ENCODE measurements at places on chromosomes 2 and 18.

DNA sequence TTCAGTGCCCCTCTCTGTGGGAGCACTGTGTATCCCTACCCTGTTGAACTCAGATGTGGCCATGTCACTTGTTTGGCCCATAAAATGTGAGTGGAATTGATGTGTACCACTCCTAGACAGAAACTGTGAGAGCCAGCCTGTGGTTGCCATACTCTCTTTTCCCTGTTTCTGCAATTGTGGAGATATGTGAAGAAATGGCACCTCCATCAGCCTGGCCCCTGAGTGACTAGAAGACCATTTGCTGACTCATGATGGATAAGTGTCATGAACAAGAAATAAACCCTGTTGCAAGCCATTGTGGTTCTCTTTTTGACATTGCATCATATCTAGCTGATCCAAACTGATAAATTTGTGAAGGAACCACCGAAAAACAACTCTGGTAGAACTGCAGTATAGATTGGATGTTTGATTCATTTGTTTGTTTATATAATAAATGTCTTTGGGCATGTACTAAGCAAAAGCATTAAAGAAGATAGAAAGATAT is 214.5 kb upstream of the FBXO11 start:
- no peak for DNase-seq

DNA sequence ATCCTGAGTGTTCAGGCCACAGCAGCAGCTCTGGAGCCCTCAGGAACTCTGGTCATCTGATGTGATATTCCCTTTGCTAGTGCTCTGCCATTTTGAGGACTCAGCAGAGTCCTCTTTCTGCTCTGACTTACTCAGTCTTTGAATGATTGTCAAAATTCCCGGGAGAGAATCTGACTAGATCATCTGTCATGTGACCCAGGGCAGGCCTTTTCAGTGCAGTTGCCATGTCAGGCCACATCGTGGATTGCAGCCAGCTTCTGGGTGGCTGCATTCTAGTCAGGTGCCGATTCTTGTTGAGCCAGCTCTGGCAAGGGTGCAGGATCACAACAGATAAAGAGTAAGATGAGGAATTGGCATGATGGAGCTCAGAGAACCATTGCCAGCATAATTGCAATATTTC is 795.6 kb downstream of the CPS1 start:
- DNase-seq: no peak

DNA sequence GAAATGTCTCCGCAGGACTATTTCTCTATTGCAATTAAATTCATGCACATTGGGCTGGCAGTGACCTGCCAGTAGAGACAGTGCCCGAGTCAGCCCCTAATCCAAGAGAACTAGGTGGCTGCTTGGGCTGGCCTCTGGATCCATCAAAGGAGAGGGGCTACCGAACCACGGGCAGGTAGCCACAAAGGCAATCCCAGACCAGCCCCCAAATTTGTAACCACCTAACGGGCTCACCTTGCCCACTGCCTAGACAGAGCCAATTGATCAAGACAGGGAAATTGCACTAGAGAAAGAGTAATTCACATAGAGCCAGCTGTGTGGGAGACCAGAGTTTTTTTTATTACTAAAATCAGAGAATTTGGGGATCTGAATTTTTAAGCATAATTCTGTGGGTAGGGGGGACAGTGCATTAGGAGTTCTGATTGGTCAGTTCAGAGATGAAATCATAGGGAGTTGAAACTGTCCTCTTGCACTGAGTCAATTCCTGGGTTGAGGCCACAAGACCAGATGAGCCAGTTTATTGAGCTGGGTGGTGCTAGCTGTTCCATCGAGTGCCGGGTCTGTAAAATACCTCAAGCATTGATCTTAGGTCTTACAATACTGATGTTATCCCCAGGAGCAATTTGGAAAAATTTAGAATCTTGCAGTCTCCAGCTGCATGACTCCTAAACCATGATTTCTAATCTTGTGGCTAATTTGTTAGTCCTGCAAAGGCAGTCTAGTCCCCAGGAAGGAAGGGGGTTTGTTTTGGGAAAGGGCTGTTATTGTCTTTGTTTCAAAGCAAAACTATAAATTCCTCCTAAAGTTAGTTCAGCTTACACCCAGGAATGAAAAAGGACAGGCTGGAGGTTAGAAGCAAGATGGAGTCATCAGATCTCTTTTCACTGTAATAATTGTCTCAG is 260.4 kb upstream of the SP5 start:
- no peak for DNase-seq

- DNase-seq: no peak
Observed at GRCh38 chr18:11074889-11075288, 74.5 kb downstream of the PIEZO2 start.

DNA sequence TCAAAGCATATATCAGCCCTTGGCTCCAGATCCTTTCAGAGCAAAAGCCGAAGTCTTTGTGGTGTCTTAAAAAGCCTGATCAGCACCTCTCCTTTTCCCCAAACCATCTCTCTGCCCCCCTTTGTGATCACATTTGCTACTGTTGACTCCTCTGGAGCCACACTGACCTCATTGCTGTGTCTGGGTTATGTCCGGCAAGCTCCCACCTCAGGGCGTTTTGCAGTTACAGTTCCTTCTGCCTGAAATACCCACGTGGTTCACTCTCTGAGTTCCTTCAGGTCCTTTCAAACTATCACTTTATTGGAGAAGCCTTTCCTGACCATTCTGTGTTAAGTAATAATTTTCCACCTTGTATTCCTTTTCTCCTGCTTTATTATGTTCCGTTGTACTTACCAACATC is 11.8 kb downstream of the C2orf69 start:
- DNase-seq: no peak

GRCh38 chr18:50399582-50399981 is 24.7 kb downstream of the SKA1 start:
- DNase-seq: no peak

DNA sequence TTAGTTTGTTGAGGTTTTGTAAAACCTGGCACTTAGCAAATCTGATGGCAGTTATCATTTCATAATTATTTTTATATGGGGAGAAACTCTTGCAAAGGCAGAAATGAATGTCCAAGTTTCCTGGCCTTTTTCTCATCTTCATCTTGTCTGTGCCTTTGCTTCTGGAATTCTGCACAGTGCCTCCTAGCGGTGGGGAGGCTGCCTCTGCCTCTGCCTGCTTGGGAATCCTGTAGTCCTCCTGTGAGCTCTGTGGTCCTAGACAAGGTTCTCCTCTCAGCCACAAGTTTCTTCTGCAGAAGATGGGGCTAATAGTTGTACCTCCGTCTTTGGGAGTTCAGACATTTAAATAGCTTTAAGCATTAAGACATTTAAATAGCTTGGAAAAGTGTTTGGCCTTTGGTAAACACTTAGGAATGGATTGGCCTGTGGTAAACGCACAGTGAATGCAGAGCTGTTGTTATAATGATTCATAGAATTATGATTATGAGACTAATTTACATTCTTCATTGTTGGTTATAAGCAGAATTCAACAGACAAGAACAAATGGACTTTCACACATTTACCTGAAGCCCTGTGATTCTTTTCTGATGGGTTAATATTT is 101.2 kb downstream of the ZNF236 start:
- peak; percentile 15 for DNase-seq

DNA sequence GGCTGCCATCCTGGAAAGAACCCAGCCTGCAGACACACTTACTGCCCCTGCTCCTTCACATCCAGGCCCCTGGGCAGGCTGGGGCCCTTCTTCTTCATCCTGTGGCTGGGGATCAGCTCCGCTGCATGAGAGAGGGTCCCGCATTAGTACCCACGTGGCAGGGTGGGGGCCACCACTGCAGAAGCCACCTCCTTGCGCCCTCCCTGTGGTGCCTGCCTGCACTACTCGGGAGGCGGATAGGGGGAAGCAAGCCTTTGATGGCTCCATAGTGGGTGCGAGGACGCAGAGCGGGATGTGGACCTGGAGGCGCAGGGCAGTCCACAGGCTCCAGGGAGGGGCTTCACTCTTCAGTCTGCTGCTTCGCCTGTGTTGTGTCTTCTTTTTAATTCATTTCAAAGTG is 46.7 kb downstream of the GPC1 start:
- DNase-seq: no peak

DNA sequence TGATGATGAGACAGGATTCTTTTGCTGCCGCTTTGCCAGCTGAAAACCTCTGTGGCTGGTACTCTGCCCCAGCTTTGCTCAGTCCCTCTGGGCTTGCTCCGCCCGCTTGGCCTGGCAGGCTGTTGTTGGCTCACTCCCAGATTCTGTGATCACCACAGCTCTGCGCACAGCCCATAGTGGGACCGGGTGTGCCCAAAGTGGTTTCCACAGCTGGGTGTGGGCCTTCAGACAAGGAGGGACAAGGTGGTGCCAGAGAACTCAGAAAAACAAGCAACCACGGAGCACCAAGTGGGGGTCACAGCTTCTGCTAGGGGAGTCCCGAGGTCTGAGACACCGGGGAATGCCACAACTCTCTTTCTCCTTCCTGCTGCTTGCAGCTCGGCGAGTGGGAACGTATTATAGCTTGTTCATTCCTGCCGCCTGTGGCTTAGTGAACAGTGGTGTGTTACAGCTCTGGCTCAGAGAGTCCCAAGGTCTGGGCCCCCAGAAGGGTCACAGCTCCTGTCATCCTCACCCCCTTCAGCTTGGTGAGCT is 9.2 kb upstream of the KYNU start:
- no peak for DNase-seq

- no peak for DNase-seq
Observed at GRCh38 chr2:88753833-88754584, 62.5 kb downstream of the RPIA start.

GRCh38 chr2:230347659-230348305 is 20.8 kb downstream of the SP140L start:
- no peak for DNase-seq

DNA sequence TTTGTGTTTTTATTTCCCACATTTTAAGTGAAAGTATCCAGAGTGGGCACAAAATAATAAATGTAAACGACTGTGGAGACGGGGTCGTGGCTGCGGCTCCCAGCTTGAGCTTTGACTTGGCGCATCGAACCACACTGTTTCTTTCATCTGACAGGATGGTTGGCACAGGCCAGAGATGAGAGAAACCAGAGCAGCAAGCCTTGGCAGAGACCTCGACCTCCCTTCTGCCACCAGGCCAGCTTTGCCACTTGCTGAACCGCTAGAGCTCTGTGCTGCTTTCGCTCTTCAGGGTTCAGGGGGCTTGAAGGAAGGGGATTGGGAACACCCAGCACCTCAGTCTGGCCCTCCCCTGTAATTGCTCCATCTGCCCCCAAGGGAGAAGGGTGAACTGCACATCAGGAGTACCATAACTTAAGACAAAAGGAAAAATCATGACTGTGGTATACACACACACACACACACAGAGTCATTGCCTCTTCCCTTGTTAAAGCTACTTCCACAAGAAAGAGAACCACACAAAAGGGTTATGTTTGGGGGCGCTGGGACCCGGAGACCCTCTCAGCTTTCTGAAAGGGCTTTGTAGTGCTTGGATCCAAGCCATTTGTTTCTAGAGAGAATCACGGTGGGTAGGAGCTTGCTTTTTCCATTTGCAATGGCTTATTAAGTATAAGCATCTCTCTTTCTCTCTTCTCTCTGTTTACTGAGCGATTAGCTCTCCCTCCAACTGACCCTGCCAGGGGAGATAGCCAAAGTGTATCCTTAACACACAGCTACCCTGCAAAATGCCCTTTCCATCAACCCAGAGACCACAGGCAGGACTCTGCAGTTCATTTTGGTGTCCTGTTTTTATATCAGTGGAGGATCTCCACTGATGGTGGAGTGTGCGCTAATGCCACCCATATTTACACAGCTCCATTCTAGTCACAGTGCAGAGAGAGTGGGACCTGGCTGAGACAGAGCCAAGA is 23.0 kb downstream of the POU3F3 start:
- DNase-seq: no peak

DNA sequence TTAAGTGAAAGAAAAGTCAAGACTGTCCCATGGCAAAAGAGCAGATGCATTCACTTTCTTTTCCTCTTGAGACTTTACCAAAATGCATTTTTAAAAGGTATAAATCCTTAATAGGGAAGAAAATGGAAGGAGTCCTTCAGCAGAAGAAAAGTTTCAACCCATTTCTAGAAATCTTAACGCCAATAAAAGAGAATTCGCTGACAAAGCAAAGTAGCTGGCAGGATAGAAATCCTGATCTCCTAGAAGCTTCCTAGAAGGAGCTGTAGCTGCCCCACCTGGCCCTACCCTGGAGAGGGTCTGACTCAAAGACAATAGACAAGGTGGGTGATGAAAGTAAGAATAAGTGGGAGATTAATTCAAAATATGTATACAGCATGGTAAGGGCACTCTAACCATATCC is 144.9 kb upstream of the PKDCC start:
- DNase-seq: no peak

- no peak for DNase-seq
Observed at GRCh38 chr2:11069566-11070185, 85.6 kb upstream of the SLC66A3 start.

DNA sequence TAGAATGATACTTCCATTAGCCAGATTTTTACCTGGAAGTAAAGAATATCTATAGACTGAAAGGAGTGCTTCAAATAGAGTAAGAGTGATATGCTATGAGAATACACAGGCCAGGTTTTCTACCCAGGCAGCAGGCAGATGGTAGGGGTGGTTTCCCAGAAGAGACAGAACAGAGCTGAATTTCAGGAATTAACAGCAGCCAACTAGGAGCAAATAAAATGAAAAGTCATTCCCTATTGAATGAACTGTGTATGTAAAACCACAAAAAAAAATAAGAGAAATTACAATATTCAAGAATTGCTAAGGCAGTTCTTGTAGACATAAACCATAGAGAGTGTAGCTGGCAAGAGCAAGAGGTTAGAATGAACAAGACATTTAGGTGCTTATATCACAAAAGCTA is 336.8 kb downstream of the KCNJ3 start:
- no peak for DNase-seq

- no peak for DNase-seq
Observed at GRCh38 chr2:72040629-72041571, 106.8 kb downstream of the CYP26B1 start.

DNA sequence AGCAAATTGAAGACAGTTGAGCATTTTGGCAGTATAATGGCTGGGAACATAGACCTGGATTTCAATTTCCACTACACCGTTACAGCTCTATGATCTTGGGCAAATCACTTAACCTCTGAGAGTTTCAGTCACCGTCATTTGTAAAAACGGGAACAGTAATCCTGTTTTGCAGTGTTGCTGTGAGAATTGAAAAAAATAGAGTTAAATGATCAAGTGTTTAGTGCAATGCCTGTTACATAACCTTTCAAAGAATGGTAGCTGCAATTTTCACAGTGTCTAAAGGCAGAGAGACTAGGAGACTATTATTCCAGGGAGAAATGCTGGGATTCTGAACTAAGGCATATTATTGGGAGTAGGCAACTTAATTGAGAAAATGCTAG is 2.0 kb downstream of the AGPS start:
- DNase-seq: no peak

GRCh38 chr2:204888222-204888621 is 342.9 kb downstream of the PARD3B start:
- no peak for DNase-seq

All from neuronal stem cell (in vitro differentiated cells).